Left kidney (tissue), 8 donors: ENCODE measurements at places on chromosomes 4 and X.

GRCh38 chr4:183747931-183748670 is 89.0 kb downstream of the TRAPPC11 start:
- DNase-seq: peak; percentile 58

DNA sequence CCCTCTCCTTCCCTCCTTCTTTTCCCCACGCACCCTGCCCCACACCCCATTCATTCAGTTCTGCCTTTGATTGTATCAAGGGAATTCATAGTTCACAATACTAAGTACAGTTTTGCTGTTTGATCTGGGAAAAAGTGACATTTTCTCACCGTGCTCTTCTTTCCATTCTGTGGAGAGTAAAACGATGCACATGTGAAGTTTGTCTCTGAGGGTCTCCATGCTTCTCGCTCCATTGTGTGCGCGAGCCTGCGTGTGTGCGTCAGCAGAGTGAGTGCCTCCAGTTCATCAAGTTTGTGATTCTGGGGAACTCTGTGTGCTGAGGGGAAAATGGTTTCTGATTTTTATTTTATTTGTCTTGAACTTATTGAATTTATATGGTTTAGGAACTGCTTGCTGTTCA is 1.9 kb downstream of the STK26 start:
- DNase-seq: no peak

DNA sequence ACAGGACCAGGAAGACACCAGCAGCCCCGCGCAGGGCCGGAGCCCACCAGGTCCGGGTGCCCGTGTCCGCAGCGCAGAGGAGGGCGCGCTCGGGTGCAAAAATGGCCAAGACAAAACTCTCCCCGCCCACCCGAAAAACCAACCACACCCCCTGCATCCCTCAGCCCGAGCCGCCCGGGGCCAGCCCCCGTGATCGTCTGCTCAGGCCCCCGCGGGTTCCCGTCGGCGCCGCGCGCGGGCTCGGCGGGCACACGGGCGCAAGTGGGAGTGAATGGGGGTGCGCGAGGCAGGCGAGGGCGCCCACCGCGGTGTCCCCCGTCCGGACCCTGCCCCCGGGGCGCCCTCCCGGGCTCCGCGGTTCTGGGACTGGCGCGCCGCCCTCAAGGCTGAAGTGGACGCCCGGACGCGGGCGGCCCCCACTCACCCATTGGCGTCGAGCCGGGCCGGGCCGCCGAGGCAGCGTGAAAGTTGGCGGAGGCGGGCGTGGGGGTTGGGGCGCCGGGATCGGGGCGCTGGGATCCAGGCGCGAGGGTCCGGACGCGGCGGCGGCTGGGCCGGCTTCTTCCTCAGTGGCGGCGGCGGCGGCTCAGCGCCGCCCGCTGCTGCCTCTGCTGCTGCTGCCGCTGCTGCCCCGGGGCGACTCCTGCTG is 393 bp downstream of the SH3KBP1 start:
- no peak for DNase-seq

DNA sequence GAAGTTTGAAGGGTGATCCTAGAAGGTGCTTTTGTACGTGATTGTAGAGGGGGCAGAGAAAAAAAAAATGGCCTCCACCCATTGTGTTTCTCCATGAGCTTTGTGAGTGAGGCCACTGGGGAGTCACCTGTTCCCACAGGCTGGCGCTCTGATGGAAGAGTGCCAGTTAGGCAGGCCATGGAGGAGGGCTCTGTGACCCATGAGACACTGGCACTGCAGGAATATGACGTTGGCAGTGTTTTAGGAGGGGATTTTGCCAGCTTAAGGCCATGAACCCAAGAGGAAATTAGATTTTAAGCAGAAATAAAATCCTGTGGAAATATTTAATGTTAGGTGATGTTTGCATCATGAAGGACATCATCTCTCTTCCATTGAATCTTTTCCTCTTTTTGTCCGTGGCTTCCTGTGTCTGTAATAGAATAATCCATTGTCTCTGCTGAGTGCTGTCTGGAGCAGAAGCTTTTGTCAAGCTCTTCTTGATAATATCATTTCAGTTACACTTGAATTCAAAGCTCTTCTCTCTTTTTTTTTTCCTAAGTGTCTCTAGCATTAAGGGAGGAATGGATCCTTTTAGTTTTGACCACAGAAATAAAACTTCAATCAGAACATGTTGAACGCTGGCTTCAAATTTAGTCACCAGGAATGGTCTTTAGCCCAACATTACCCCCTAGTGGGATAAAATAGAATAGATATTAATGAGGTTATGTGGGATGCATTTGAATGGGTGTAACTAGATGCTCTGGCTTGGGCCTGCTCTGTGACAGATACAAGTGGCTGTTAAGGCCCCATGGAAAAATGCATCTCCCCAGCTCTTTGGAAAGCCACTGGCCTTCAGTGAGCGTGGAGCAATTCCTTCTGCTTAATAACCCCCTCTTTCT is 41.0 kb upstream of the UCP1 start:
- peak; percentile 69 for DNase-seq

DNA sequence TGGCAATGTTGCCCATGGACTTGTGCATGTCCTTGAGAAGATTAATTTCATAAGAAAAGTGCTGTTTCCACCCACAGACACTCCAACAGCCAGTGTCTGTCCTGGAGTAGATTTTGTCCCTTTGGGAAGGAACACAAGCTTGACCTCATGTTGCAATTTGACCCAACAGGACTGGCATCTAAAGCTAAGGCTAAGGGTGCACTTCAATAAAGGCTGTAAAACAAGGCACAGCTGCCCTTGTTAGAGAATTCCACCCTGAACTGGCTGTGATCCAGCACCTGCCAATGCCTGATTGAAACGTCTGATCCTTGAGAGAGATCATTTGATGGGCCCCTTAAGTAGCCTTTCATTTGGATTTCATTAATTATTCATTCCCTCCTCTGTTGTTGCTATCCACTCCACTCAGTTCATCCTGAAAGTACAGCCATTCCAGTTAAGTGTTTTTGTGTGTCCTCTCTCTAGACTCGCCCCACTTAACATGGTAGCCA is 56.2 kb downstream of the CD99L2 start:
- DNase-seq: no peak

GRCh38 chr4:71570492-71570891 is 213.4 kb downstream of the GC start:
- no peak for DNase-seq

DNA sequence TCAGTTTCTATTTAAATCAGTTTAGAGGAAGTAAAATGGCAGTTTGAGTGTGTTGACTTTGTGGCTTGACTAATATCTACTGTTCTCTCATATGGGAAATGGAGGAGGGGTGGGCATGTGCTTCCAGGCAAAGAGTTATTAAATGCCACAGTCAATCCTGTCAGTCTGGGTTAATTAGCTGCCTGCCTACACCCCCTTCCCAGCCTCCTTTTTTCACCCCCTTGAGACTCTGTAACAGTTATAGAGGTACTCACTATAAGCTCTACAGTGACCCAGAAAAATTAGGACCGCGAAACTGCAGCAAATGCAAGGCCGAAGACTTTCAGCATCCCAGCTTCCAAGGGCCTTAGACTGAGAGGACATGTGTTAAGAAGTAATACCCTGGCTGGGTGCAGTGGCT is 165.2 kb downstream of the CORIN start:
- no peak for DNase-seq

DNA sequence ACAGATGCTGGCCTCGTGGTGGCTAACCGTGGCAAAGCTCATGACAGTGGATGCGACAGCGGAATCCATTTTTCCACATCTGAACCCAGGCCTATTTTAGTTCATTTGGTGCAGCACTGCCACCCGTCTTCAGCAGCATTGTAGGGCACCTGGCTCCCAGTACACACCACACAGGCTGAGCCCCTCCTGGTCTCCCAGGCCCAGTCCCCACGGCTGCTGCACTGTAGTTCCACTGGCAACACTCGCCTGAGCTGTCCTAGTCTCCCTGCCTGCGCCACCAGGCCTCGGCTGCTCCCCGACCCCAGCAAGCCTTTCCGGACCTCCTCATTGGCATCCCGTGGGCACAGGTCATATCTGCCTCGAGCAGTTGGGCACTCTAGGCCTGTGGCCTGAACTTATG is 76.2 kb downstream of the MTMR1 start:
- DNase-seq: no peak

DNA sequence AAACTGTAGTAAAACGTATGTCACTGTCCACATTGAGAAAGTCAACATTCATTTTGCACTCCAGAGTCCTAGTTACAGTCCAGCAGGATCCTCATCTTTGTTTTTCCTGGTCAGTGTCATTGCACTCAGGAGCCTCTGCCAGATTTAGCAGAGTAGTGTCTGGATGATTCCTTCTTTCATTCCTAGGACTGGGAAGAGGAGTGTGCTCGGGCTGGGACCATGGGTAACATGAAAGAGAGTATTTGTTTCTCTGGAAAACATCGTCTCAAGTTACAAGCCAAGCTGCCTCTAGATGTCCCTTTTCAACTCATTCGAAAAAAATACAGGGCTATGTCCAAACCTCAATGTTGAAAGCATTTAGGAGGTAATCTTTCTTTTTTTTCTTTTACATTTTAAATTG is 69.9 kb upstream of the TNIP3 start:
- DNase-seq: no peak

DNA sequence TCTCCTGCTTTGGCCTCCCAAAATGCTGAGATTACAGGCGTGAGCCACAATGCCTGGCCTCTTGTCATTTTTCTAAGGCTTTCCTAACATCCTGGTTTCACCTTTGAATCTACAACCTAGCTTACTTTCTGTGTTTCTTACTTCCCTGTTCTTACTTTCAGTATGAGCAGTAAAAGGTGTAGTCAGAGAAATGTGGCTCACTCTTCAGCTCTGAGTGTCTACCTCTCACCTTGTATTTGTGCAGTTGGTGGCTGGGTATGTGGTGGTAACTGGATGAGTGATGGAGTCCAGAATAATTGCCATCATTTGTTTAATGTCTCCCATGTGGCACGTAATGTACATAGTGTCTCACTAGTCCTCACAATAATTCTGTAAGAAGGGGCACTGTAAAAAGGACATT is 19.1 kb upstream of the CXCL11 start:
- DNase-seq: no peak

GRCh38 chrX:42519666-42520231 is 258.2 kb downstream of the PPP1R2C start:
- DNase-seq: no peak

DNA sequence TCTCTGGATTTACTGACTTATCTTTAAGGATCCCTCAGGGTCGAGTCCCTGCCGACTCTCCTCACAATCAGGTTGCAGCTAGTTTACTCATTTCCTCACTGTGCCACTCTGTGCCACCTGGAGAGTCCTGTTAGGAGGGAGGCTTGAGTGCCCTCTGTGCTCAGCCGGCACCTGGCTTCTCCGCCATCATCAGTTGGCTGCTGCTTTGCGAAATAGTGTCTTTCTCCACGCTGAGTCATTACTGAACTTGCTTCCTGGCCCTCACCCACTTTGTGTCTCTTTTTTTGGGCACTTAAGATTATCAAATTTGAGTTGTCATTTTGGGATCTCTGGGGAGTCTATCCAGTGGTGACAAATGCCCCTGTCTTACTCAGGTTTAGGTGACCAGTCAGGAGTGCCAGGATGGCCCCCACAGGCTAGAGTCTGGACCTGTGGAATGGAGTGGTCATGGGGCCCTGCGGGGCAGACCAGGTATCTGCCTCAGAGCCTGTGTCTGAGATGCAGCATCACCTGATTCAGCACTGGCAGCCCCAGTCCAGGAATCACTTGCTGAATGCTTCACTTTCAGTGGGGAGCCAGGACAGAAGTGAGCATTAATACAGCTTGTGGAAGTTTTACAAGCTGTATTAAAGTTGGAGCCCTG is 37.7 kb downstream of the JADE1 start:
- DNase-seq: no peak

- DNase-seq: no peak
These were observed 1114.9 kb downstream of the C4orf33 start for GRCh38 chr4:130210864-130211263.
